ENCODE measurements at places on chromosomes 13 and 19.
A peak's percentile ranks its signal among the peaks of the same experiment; 100 is the strongest.

DNA sequence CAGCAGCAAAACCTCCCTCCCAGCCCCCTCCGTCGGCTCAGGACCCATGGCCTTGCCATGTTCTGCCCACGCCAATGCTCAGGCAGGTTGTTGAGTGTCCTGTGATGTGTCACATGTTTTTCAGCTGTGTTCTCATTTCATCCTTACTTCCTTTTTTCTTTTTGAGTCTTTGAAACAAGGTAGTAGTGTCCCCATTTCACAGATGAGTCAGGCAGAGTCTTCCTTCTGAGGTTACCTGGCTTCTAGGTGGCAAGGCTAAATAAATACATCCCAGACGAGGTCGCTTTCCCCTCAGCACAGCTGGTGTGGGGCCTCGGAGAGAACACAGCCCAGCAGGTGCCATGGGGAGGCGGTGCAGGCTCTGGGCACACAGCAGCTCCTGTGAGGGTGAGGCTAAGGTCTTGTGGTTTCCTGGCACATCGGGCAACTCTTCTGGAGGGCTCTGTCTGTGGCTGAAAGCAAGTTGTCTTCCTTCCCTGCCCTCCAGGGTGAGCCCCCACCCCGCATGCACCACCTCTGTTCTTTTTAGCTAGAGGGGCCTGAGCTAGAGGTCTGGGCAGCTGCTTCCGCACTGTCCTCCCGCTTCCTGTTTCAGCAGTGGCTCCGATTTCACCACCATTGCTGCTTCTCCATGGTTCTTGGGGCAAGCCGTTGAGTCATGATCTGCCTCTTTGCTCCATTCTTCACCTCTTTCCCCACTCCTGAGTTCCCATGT is 15.1 kb downstream of the PRAM1 start:
- DNase-seq = no peak

GRCh38 chr13:95098916-95099315 is 202.3 kb downstream of the ABCC4 start:
- DNase-seq = no peak

DNA sequence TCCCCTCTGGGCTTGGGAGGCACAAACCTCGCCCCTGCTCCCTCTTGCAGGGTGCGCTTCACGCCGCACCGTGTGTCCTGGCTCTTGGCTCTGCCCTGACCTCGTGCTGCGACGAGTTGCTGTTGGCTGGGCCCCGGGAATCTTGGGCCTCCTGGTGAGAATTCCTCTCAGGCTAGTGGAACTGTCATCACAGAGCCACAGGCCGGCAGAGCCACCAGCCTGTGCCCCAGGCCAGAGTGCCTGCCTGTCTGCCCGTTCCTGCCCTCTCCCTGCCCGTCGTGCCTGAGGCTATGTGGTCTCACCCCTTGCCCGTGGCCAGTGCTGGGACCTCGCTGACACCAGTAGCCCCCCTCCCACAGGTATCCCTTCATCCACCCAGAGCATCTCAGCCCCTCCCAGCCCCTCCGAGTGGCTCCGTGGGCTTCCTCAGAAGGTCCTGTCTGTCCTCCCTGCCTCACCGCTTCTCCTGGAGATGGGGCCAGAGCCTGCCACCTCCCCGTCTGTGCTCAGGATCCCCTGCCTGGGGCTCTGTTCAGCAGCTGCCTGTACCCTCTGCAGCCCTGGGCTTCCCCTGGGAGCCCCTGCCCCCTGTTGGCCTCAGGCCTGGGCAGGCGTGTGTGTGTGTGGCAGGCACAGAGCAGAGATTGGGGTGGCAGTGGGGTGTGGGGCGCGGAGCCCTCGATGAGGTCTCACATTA is 13.3 kb downstream of the NDUFB7 start:
- no peak for DNase-seq

DNA sequence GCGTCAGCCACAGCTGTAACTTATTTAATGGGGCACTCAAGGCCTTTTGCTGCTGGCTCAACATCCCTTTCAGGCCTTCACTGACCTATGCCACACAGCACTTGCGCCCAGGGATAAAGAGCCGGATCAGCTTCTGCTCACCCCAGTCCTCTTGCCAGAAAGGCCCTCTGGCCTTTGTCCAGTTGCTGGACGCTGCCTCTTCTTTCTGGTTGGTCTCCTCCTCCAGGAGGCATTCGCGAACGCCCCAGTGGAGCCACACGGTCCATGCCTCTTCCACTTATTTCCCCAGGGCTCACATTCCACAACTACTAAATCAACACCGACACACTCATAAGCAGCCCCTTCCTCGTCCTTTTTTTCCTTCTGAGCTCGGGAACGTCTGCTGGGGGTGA is 3.7 kb upstream of the ZNF329 start:
- no peak for DNase-seq

DNA sequence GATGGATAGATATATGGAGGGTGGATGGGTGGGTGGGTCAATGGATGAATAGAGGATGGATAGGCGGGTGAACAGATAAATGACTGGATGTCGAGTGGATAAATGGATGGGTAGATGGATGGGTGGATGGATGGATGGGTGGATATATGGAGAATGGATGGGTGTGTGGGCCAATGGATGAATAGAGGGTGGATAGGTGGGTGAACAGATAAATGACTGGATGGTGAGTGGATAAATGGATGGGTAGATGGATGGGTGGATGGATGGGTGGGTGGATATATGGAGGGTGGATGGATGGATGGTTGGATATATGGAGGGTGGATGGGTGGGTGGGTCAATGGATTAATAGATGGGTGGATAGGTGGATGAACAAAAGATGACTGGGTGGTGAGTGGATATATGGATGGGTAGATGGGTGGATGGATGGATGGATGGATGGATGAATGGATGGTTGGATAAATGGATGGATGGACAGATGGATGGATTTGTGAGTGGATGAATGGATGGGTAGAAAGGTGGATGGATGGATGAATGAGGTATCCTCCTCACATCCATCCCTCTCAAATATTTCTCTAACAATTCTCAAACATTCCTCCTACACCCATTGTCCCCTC is 21.0 kb downstream of the AXL start:
- no peak for DNase-seq

DNA sequence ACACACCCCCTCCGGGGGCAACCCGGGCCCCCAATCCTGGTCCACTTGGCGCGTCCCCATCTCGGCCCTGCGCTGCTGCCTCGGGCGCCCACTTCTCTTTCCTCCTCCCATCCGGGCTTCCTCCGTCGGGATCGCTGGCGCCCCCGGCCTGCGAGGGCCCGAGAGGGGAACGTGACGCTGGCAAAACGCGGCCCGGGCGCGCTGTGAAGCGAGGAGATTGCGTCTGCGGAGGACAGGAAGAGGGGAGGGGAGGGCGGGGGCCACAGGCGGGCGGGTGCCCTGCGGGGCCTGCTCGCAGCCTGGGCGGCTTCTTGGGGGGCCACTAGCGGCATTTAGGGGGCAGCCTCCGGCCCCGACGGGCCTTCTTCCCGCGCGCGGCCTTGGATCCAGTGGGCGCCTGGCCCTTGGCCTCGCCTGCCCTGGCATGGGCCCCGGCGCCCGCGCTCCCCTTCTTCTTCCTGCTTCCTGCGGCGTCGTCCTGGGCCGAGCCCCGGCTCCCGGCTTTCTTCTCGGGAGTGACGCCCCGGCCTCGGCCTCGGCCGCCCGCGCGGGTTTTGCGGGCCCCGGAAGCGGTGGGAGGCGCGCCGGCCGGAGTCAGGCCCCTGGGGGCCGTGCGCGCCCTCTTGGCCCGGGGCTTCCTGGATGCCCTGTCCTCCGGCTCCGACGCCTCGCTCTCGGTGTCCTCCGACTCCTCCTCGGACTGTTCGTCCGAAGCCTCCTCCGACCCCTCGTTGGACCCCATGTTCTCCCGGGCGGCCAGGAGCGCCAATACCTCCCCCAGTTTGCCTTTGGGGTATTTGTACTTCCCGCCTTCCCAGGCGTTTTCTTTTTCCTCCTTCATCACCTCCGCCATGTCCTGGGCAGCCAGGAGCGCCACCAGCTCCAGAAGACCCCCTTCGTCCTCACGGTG is 2.2 kb downstream of the PNMA8B start:
- DNase-seq = no peak

- no peak for DNase-seq
Observed at GRCh38 chr19:38547421-38547820, 70.3 kb downstream of the MAP4K1 start.

DNA sequence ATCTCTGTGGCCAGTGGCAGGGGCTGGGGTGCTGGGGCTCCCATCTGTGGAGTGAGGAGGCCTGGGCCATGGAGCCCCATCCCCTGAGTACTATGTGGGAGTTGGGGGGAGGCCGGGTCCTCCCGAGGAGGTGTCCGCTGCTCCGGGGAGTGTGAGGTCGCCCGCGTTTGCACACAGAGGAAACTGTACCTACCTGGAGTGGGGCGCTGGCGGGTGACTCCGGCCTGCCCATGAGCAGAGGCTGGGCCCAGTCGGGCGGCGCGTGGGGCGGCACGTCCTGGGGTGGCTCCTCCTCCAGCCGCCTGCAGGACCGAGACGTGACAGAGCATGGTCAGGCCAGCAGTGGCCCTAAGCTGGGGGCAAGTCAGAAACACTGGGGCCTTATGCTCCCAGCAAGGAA is 33.8 kb upstream of the MATK start:
- no peak for DNase-seq

- DNase-seq = no peak
Observed at GRCh38 chr19:39684267-39684666, 20.0 kb upstream of the LGALS14 start.

GRCh38 chr19:10069046-10069445 is 17.1 kb upstream of the SHFL start:
- DNase-seq = no peak

DNA sequence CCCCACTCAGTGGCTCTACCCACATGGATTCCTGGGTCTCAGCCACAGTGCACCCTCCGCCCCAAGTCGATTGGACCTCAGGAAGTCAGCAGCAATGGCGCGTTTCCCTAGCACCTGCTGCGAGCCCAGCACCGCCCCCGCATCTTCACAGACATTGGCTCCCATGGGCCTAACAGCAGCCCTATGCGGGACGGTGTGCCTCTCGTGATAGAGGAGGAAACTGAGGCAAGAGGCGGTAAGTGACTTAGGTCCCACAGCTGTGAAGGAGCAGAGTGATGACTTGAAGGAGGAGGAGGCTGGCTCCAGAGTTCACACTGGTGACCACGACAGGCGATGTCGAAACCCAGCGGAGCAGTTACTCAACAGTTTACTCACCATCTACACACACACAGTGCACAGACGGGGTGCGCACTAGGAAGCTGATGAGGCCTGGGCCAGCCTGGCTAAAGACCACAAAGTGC is 104.5 kb upstream of the SOX1 start:
- no peak for DNase-seq

DNA sequence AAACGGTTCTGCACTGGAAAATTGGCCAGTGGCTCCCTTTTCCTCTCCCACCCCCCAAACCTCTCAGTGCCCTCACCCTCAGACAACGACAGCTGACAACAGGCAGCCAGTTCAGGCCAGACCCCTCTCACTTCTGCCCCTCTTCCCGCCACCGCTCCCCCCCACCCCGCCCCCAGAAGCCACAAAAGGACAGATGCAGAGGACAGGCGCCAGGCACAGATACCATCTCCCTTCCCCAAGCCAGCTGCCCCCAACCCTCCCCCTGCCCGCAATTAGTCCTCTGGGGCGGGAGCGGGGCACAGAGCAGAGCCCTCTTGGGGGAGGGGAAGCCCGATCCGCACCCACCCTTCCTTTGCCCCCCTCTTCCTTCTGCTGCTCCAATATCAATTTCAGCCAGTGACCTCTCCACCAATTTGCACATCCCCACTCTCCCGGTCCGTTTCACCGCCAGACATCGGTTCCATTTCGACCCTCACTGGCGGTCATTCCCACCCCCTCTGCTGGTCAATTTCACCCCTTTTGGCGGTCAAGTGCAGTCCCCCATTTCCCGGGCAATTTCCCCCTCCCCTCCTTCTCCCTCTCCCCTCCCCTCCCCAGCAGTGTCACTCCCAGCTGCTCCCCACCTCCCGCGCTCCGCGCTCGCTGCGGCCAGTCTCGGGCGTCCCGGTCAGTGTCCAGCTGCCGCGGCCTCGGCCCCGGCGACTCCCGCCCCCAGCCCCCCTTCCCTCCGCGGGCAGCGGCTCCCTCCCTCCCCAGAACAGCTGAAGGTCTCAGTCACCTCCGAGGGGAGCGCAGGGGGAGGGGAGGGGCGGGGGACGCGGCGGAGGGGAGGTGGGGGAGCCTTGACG is at the start of gene SHD:
Gene SHD, plus strand, starts transcription at position 848 of the 848 bp plus-strand sequence. CDS start 798 bp downstream, outside the sequence.
- DNase-seq = no peak

GRCh38 chr19:32164384-32164992 is 180.9 kb upstream of the ZNF507 start:
- DNase-seq = no peak

- DNase-seq = no peak
Observed at GRCh38 chr19:16628984-16629691, 1.1 kb upstream of the MED26 start.

DNA sequence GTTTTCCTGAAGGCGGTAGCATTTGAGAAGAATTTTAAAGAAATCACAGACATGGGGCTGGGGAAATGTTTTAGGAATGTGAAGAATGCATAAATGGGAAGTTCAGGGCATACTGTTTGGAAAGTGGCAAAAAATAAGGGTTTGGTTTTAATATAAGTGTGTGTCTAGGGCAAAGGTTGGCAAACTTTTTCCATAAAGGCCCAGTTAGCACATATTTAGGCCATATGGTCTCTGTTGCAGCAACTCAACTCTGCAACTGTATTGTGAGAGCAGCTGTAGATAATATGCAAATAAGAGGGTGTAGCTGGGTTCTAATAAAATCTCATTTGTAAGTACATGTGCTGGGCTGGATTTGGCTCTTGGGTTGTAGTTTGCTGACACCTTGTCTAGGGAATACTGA is 521.9 kb downstream of the DIAPH3 start:
- DNase-seq = no peak

DNA sequence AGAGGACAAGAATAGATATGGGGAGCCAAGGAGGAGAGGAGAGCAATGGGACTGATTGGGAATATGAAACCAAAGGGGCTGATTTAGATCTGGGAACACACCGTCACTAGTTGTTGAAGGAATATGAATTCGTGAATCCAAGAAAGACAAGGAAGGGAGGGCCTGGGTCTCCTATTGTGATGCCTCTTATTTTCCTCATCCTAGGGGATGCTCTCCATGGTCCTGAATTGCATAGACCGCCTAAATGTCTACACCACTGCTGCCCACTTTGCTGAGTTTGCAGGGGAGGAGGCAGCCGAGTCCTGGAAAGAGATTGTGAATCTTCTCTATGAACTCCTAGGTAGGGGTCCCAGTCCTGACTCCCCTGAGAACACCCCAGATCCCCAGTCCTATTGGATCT is 21.5 kb downstream of the RYR1 start:
- DNase-seq = no peak

DNA sequence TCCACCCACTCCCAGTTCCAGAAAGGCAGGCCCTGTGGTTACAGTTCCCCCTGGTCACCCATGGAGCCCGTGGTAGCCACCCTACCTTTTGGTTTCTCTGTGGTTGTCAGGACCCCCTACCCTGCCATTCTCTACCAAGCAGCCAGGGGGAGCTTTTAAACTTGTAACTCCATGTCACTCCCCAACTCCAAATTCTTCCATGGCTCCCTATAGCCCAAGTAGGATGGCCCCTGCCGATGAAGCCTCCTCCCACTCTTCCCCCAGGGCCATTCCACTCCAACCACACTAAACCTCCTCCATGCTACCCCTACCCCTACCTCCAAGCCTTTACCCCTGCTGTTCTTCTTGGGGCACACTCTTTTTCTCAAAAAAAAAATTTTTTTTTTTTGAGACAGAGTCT is 2.2 kb downstream of the S1PR2 start:
- DNase-seq = peak; percentile 46
